ENCODE measurements at places on chromosomes 1 and 21.

DNA sequence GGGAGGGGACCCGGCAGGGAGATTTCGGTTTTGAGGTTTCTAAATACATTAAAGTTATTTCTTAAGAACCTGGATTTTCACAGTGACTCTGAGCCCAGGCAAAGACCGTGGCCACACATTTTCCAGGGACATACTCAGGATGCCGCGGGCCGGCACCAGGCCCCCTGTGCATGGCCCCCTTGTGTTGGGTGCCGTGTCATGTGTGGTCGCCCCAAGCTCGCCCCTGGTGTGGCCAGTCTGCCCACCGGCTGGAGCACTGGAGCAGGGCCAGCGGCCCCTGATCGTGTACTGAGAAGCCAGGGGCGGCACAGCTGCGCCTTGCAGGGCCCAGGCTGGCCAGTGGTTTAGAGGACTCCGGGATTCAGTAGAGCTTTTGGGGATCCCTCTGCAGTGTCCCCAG, 26.6 kb downstream of the ARHGEF16 start:
- no peak for DNase-seq

DNA sequence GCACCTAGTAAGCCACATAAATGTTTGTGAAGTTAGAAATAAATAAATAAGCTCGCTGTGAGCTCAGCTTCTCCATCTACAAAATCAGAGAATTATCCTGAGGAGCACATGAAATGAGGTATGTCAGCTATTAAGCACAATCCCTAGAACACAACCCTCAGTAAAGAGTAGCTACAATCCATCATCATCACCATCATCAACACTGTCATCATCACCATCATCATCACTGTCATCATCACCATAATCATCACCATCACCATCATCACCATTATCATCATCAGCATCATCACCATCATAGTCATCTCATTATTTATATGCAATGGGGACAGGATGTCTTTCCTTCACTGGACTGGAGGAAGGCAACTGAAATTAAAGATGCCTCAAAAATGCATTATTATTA, 189.6 kb downstream of the NPHP4 start:
- no peak for DNase-seq

- DNase-seq, result no peak
Measured at GRCh38 chr1:162022626-162023025, 1.0 kb downstream of the OLFML2B start.

DNA sequence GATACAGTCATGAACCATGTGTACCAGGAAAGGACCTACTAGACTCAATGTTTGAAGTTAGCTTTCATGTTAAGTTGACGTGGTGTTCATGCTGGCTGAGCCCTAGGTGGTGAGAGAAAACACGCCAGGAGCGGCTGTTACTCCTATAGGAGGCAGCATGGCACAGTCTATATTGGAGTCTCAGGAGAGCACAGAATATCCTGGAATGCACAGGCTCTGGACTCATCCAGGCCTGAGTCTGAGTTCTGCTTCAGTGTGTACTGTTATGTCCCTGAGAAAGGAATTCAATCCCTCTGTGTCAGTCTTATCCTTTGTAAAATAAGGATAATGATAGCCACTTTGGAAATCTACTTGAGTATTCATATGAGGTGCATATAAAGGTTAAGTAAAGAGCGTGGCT, 41.2 kb downstream of the DPT start:
- no peak for DNase-seq

- no peak for DNase-seq
Measured at GRCh38 chr1:92882819-92883218, 51.0 kb downstream of the RPL5 start.

GRCh38 chr1:67639361-67639760, 45.6 kb upstream of the GADD45A start:
- no peak for DNase-seq

- DNase-seq, result no peak
Measured at GRCh38 chr1:210978316-210978973, 155.5 kb downstream of the KCNH1 start.

DNA sequence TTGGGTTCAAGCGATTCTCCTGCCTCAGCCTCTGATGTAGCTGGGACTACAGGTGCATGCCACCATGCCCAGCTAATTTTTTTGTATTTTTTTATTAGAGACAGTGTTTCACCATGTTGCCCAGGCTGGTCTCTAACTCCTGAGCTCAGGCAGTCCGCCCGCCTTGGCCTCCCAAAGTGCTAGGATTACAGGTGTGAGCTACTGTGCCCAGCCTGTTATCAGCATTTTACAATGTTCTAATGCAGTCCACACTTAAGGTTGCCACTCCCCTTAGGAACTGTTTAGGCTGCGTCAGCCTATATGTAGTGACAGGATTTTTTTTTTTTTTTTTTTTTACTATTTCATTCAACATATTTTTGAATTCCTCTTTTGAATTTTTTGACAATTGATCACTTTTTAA, 30.2 kb downstream of the AGPAT3 start:
- DNase-seq, result no peak

GRCh38 chr21:18340387-18340942, 63.1 kb downstream of the TMPRSS15 start:
- no peak for DNase-seq

GRCh38 chr1:207088161-207088560, 499 bp upstream of the C4BPB start:
- DNase-seq, result no peak

DNA sequence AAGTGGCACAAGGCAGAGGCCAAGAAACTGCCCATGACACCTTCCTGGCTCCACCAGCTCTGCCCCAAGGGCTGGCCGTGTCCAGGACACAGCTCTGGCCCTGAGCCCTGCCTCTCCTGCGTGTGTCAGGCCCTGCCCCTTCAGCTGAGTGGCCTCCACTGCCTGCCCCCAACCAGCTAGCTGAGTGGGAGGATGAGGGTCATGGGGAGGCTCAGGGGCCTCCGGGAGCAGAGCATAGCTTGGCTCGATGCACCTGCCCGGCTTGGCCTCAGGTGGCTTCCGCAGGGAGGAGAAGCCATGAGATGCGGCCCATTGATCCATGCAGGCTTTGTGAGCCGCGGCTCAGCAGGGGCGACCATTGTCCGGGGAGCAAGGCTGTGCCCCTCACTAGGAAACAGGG, 108.7 kb upstream of the TTC34 start:
- DNase-seq, result no peak

- DNase-seq, result no peak
Measured at GRCh38 chr1:99181892-99182291, 82.4 kb upstream of the PLPPR4 start.

GRCh38 chr1:47612819-47613218, 175.0 kb downstream of the FOXD2 start:
- DNase-seq, result no peak

DNA sequence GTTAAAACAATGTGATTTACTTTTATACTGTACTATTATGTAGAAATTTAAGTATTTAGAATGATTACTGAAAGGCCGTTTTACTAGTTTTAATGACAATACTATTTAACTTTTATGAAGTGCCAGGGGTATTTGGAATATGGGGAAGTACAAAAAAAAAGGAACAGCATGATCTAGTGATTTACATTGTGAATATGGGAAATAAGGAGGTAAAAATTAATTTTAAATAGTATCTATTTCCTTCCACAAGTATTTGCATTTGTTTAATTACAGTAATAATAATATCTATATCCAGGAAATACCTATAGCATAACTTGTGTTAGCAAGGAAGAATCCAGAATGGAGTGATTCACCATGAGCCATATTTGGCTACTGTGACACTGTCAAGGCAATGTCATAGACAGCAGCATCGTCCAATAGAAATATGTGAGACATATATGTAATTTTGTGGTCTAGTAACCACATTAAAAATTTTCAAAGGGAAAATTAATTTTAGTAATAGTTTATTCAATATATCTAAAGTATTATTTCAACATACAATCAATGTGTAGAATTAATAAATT, 22.0 kb downstream of the CNST start:
- no peak for DNase-seq

DNA sequence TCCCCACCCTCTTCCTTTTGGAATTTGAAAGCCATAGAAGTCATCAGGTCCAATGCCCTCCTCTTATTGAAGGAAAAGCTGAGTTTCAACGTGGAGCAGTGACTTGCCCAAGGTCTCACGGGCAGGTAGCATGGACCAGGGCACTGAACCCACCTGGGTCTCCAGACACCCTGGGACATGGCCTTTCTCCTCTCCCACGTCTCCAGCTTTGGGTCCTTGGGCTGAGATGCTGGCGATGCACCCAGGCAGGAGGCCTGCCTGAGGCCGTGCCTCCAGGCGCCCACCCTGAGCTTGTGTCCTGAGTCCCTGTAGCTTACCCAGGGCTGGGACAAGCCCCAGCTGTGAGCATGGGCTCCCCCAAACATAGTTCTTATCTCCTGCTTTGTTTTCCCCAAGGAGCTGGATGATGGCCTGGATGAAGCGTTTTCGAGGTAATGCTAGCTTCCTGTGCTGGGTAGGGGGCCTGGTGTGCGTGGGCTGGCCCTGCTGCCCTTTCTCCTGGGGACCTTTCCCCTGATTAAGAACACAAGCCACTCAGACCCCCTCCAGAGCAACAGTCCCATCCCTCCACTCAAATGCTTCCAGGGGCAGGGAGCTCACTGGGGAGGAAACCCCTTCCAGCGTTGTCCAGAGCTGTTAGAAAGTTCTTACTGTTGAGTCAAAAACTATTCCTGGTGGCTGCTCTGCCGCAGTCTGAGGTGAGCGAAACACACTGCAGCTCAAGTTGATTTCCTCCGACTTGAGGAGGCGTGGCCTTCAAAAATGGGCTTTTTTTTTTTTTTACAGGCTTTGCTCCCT, 21.6 kb downstream of the LDLRAP1 start:
- DNase-seq, result no peak

DNA sequence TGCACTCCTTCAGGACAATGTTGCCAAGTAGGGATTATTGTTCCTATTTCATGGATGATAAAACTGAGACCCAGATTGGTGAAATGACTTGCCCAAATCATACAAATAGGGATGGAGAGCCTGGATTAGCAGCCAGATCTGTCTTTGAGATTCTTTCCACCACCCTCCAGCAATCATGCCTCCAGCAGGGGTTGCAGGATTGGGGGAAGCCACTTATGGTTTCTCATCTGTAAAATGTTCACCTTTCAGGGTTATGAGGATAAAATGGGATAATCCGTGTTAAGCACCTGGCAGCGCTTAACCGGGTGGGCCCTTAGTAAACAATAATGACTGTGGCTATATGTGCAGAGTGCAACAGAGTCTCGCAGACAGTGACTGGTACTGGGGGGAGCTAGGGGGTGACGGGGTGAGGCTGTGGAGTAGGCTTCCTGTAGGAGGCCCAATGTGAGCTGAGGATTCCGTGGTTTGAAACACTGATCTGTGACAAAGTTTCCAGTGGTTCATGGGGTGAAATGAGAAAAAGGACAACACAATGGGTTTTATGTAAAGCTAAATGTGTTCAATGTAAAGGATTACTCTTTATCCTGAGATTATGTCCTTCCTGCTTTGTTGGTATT, 33.7 kb upstream of the FOXO6 start:
- no peak for DNase-seq

Data from stimulated activated CD4-positive, alpha-beta T cell treated with anti-CD3 and anti-CD28 coated beads, Interleukin-15, amount 100 ng/mL, for 48 hours (primary cell).